AG04449 (cell line): ENCODE measurements at places on chromosomes 5 and 9.
A peak's percentile ranks its signal among the peaks of the same experiment; 100 is the strongest.

DNA sequence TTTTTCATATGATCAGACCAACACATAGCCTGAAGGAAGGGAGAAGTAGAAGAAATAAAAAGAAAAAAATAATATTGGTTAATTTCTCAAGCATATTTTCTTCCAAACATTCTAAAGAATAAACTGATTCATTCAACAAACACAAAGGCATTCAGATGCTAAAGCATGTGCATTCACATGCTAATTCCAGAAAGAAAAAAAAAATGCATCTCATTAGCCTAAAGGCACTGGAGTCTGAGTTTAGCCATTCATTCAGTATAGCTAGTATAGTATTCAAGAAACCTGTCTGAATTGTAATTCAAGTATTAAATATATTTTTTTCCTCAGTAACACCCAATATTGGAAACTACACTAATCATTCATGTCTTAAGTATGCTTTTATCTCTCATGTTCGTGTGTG lies 61.0 kb upstream of the FER start:
- DNase-seq, result no peak

DNA sequence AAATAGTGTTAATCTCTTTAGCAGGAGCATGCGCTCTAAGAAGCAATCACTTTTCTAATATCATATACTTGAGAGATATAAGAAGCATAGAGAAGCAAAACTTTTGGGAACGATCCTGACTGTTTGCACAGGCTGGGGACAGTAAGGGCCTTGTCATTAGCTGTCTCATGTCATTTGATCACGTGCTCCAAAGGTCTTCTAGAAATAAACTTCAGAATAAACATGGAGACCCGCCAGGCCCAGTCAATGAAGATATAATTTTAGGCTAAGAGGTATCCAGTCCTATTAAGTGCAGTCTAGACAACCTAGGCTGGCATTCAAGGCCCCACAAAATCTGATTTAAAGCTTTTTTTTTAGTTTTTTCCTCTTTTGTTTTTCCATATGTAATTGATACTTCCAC lies 111.0 kb upstream of the APC start:
- DNase-seq, result no peak

- no peak for DNase-seq
Observed at GRCh38 chr5:94017579-94017978, 276.2 kb upstream of the POU5F2 start.

DNA sequence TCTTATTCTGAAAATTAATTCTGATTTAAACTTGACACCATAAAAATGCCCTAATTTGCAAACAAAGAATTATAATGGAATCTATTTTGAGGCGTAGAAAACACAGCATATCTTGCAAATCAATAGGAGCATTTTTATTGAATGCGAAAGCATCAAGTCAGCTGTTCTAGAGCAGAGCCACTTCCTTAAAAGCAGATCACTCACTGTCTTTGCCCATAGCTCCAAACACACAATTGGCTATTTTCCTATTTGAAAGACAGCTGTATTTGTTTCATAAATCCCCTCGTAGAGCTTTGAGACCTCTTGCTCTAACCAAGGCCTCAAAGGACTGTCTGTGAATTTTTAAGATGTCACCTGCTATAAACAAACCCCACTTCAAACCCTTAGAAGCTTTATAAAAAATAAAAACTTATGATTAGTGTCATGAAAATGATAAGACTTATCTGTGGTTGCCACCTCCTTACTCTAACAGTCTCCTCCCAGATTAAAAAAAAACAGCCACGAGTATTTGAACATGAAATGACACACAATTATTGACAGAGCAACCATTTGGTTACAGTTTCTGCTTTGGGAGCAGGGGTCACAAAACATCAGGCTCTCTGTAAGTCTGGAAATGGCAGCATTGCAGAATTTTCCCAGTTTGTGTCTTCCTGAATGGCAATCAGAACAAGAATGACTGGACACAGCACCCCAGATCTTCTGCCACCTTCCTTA lies 75.6 kb upstream of the RASEF start:
- no peak for DNase-seq

- DNase-seq, result no peak
Observed at GRCh38 chr9:76637416-76637815, 126.8 kb upstream of the PCA3 start.

GRCh38 chr5:174284873-174285272 lies 239.4 kb downstream of the NSG2 start:
- no peak for DNase-seq

GRCh38 chr9:14288433-14288832 lies 25.5 kb downstream of the NFIB start:
- no peak for DNase-seq

GRCh38 chr9:130930132-130930803 lies 8.8 kb downstream of the FIBCD1 start:
- no peak for DNase-seq

GRCh38 chr5:127024821-127025220 lies 5.5 kb downstream of the MARCHF3 start:
- no peak for DNase-seq

- DNase-seq, result no peak
Observed at GRCh38 chr9:35915681-35916294, 6.5 kb downstream of the SPAAR start.

GRCh38 chr9:14547245-14548060 lies 145.8 kb downstream of the ZDHHC21 start:
- DNase-seq, result no peak

DNA sequence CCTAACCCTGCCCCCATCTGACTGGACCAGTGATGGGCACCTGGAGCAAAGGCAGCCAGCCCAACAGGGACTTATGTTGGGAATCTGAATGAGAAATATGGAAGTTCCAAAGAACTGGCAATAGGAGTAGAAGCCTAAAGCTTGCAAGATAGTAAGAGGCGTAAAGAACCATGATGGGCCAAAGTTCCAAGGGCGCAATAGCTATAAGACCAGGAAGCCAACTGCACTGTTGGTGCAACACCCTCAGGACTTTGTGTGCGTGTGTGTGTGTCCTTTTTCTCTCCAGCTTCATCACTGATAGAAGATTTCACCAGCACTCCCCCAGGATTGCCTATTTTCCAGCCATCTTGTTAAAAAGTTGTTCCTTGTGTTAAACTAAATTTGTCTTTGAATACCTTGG lies 92.8 kb downstream of the ZNF608 start:
- DNase-seq, result no peak

- DNase-seq, result no peak
Observed at GRCh38 chr5:35804201-35804653, 52.5 kb upstream of the IL7R start.

DNA sequence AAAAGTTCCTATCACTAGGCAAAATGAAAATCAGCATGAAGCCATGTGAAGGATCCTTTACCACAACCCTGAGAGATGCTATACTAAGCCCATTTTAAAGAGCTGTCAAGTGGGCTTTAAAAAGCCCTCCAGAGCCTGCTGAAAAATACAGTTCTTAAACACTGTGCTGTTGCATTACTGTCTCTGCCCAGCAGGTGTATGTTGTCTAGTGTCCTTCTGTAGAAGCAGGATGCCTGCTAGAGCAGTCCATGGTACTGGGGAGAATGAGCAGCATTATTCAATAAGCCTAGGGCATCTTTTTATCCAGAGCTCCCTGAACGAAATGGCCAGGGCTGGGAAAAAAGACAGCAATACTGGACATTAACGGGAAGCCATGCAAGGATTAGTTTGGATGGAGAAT lies 126.2 kb upstream of the PLCXD3 start:
- DNase-seq, result no peak

DNA sequence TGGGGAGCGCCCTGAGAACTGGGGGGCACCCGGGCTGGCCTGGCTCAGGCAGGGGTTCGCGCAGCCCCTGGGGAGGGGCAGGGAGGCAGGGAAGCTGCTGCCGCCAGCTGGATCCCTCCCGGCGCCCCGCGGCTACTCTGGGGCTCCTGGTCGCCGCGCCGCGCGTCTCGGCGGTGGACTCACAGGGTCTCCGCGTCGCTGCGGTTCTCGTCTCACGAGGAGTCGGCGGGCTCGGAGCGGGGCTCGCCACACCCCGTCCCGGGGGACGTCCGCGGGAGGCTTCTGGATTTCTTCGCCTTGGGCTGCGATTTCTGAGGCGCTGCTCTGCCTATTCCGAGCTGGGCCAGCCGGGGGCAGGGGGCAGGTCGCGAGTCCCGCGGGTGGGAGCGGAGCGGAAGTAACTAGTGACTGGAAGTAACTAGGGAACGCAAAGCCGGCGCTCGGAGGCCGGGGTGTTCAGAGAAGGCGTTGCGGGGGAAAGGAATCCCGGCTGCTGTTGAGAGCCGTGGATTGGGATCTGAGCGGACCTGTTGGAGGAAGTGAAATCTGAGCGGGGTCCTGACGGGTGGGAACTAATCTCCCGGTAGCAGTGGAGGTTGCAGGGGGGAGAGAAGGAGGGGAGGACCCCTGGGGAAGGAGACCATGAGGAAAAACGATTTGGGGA lies 511 bp downstream of the CYSTM1 start:
- no peak for DNase-seq

DNA sequence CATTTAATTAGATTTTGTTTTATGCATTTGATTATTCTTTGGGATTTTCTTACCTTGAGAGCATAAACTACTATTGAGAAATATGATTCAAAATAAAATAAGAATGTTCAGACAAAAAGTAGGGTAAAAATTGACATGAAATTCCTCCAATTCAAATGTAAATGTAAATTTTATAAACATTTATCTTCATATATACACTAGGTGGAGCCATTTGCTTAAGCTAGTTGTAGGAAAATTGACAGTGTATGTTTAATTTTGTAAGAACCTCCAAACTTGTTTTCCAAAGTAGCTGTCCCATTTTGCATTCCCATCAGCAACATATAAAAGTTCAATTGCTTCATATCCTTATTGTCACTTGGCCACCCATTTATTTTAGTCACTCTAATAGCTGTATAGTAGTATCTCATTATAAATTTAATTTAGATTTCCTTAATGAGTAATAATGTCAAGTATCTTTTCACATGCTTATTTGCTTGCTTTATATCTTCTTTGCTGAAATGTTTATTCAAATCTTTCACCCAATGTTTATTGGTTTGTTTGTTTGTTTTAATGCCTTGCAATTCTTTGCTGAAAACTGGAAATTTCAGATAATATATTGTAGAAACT lies 37.6 kb upstream of the SLCO6A1 start:
- no peak for DNase-seq

GRCh38 chr9:78261403-78262001 lies 25.6 kb downstream of the CEP78 start:
- no peak for DNase-seq

GRCh38 chr5:161001604-161002003 lies 149.6 kb upstream of the ATP10B start:
- no peak for DNase-seq

GRCh38 chr9:10282084-10282483 lies 330.7 kb downstream of the PTPRD start:
- no peak for DNase-seq

DNA sequence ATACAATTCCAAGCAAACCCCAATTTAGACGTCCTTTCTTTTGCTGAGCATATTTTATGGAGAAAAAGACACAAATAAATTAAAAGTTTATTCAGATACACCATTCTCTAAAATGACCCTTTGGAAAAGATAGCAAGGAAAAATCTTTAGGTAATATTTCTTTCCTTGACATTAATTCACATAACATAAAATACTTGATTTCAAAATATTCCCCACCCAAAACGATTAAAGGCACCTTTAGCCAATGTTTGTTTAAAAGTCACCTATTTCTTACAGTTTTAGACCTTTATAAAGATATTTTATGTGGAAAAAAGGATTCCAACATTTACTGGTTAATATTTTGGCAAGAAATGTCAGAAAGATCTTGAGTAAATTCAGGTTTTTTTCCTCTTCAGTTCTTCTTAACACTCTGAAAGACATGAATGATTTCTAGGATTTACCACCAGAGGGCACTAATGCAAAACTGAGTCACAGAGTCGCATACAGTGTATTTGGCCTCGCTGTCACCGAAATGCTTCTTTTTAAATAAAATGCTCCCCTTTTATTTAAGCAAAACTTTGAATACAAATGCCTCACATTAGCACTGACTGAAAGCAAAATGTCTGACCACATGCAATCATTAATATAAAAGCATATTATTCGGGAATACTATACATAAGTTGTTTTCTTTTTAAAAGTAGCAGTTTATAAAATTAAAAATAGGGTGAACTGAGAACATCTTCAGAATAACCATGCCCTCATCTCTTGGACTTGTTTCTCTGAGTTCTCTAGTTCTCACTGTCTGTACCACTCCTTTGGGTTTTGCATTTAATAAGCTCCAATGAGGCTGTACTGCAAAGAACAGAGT lies 122.5 kb downstream of the SLC1A3 start:
- peak; percentile 19 for DNase-seq

- no peak for DNase-seq
Observed at GRCh38 chr5:33936004-33936380, 194 bp upstream of the RXFP3 start.

DNA sequence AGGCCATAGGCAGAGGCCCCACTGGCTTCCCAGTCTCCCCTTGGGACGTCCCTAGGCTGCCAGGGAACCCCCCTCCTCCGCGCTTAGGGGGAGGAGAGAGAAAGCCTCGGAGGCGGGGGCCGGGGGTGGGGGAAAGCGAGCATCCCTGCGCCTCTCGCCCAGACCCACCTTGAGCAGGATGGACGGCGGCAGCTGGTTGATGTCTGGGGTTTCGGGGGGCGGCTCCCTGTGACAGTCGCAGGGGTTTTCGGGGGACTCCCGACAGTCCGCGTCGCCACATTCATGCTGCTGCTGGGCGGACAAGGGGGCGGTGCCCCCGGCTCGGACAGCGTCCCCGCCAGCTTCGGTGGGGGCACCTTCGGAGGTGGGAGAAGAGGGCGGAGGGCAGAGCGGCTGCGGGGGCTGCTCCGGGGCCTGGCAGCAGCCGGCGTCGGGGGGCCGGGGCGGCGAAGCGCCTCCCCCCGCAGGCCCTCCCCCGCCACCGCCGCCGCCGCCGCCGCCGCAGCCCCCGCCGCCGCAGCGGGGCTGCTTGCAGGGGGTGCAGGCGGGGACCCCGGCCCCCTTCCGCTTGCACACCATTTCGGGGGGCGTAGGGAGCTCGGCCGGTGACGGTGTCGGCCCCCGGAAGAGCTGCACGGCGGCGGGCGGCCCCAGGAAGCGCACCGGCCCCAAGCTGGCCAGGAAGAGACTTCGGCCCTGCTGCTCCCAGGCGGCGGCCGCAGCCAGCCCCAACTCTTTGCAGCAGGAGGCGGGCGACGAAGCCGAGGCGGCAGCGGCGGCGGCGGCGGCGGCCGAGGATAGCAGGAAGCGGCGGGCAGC lies 1.2 kb downstream of the FBXL17 start:
- DNase-seq, result no peak

DNA sequence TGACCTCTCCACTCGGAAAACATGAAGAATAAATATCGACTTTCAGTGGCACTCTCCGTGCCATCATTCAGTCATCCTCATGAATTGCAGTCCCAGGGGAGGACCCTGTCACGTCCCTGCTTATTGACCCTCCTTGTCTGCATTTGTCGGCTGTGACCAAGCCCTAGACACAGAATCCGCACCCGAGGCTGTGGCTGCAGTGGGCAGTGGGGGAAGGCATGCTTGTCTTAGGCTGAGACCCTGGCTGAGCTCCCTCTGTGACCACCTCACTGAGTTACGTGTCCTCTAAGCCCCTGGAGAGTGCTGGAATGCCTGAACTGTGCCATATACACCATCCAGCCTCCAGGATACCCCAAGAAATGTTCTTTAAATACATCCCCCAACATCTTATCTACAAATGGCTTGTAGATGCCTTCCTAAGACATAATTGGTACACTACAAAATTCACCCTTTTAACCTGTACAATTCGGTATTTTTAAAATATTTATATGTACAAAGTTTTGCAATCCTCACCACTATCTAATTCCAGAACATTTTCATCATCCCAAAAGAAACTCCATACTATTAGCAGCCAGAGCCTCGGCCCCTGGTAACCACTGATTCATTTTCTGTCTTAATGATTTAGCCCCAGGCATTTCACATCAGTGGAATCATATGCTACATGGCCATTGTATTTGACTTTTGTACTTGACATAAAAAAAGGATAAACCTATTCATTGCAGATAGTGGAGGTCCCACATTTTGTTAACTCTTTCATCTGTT lies 80.8 kb upstream of the ICE1 start:
- DNase-seq, result no peak
